Panc1 (cell line): ENCODE measurements at places on chromosomes 5 and 9.

GRCh38 chr5:178119915-178120606 lies 6.7 kb downstream of the N4BP3 start:
- no peak for DNase-seq

DNA sequence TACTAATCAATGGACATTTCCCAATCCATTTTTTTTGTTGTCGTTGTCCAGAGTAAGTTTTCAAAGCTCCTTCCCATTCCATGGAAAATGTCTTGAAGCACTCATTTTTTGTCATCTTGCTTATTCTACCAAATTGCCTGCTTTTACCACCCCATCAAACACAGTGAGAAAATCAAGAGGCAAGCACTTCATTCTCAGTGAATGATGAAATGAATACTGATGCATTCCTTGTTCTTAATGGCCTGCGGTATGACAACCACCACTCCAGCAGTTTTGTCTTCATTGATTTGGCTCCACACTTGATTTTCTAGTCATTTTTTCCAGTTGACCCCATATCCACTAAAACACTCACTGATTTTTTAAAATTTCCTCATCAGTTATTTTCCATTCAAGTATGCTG lies 193.5 kb upstream of the ANKH start:
- DNase-seq, result no peak

DNA sequence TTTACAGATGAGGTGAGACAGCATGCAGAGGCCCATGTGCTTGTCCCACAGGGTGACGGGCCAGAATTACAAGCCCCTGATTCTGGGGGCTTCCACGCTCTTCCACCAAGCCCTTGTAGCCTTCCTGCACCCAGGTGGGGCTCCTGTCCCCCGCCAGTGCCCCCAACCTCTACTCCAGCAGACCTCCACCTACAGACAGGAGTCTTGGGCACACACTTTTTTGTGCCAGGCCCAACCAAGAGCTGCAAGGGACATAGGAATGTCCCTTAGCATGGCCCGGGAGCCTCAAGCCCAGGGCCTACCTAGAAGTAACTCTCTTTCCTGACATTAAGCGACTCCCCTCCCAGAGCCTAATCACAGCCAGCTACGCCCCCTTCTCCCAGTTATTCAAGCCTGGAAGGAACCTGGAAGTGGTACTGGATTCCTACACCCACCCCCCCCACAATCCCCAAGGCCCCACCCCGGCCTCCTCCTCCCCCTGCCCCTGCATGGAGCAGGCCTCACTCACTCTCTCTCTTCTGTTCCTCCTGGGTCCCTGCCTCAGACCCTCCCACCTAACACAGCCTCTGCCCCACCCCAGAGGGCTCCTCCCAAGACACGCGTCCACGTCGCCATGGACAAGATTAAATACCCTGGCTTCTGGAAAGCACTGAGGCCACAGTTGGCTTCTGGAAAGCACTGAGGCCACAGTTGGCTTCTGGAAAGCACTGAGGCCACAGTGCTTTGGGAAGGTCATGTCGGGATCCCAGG lies 30.5 kb downstream of the ADAMTS2 start:
- DNase-seq, result no peak

GRCh38 chr9:3464033-3464638 lies 61.7 kb downstream of the RFX3 start:
- no peak for DNase-seq

DNA sequence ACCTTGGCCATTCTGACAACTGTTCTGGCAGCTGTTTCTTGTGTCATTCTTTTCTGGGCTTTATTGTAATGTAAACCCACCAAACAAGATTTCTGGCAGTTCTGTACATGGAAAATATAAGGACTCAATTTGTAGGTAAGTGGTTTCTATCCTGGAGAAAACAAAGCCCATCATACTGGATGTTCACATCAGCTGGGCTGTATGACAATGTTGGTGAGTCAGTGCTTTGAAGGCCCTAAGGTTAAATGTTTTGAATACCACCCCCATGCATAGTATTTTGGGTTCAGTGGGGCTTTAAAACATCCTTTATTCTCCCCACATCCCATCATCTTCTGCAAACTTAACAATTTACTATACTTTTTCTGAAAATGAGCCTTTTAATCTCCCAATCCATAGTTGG lies 52.5 kb downstream of the SH3GL2 start:
- no peak for DNase-seq

DNA sequence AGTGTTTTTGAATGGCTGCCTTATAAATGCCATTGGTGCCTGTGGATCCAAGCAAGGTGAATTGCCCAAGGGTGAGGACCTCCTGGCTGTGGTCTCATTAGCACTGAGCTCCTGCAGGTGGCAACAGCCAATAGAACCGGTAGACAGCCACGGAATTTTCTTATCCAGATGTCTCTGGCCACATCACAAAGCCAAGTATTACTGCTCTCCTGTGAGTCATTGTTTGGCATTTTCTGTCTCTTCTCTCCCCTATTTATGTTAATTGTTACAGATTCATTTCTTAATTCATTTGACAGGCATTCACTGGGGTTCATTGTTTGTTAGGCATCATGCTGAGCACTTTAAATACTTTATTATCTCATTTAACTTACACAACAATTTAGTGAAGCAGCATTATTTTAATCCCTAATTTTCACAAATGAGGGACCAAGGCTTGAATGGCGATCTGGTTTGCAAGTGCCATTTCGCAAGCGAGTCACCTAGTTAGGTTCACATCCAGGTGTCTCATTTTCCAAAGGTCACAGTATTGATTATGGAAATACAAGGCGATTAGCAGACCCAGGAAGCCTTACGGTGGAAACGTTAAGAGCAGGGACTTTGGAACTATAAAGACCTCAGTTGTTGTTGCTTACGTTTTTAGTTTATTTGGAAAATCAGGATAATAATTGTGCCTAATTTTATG lies 58.2 kb upstream of the DPYSL3 start:
- no peak for DNase-seq

DNA sequence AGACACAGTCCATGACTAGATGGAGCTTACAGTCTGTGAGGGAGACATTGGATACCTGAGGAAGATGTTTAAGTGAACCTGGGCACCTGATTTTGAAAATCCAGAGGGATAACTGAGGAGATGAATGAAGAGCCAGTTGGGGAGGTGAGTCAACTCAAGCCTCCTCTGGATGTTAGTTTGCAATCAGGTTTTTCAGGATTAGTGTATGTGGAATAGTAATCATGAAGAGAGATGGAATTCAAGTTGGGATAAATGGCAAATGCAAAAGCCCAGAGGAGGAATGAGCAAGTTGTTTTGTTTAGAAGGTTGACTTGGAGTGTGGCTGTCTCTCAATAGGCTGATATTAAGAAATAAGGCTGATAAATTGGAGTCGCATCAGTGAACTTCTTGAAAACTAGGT lies 28.9 kb downstream of the PRDM6 start:
- DNase-seq, result no peak

DNA sequence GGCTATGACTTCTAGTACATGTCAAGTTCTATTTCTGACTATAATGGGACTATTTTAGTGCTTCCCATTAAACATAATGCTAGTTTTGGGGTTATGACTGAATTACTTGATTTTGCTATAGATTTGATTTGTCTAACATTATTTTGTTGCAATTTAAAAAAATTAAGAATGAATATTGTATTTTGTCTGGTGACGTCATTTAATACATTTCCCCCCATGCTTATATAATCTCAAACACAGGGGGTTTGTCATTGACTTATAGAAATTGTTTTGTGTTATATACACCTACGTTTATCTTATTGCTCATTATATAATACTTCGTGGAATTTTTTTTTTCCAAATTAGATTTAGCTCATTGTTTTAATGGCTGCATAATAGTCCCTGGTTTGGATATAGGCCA lies 270.3 kb upstream of the VLDLR start:
- no peak for DNase-seq

GRCh38 chr9:135877791-135878527 lies 29.4 kb downstream of the CAMSAP1 start:
- no peak for DNase-seq

DNA sequence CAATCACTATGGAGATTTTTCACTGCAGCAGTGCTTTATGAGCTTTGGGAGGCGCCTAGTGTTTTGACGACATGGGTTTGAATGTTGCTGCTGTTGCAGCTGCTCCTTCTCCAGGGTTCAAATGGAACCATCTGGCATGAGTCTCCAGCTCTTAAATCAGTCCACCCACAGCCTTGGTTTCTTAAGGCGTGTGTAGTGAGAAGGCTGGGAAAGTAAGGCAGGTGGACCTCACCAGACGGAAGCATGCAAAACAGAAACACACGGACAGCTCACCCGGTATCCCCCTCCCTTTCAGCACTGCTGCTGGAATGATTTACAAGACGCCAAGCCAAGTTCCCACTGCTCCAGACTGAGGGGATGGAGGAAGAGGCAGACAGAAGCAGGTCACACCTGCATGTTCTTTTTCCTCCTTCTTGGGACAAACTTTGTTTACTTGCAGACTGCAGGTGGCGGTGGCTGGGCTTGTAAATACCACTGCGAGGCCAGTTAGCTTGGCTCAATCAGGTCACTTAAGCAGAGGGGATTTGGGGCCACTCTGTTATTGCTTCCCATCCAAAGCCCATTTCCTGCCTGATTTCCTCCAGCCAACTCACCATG lies 47.4 kb downstream of the ADAM19 start:
- no peak for DNase-seq

DNA sequence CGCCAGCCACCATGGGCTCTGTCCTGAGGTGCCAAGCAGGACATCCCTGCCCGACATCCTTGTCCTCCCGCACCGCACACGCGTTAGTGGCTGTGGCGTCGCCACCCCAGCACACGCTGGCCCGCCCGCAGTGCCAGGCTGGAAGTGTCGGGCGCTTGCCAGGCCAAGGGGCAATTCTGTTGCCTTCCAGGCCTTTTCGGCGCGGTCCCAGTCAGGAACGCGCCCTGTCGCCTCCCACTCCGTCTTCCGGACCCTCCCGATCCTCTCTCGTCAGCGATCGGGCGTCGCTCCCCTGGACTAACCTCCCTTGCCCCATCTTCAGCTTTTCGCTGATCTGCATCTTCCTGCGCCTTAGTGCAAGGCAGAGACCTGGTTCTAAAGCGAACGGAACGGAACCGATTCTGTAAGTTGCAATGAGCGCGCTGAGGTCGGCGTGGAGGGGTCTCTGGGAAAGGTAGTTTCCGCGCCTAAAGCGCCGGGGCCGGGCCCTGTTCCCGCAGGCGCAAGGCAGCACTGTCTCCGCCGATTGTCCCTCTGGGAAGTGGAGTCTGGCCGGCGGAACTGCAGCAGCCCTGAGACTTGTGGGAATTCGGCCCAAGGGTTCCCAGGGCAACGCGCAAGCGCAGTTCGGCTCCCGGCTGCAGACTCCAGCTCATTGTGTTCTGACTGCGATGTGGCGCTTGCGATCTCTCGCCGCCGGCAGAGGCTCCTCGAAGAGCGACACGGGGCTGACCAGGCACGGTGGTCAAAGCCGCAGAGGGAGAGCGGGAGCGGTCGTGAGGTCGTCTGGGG lies at the start of gene ZNF454:
ZNF454 (plus strand) TSS at position 630 of the 792 bp plus-strand sequence. CDS start 1,594 bp downstream, outside the sequence.
- no peak for DNase-seq

- no peak for DNase-seq
Observed at GRCh38 chr9:127828262-127829031, 25.8 kb downstream of the FPGS start.
